Dermis blood vessel endothelial cell (primary cell): ENCODE measurements at places on chromosomes 6 and 20. TPM values are rescaled to one million over a fixed set of nuclear protein-coding genes. Genes with fewer than 3 reads are reported as not detected.

- DNase-seq, result no peak
These were observed 439.3 kb downstream of the TFAP2B start for GRCh38 chr6:51257938-51258337.

The GSTA4 gene
- total RNA-seq, result 17.7 and 26.1 TPM in 2 replicates

DNA sequence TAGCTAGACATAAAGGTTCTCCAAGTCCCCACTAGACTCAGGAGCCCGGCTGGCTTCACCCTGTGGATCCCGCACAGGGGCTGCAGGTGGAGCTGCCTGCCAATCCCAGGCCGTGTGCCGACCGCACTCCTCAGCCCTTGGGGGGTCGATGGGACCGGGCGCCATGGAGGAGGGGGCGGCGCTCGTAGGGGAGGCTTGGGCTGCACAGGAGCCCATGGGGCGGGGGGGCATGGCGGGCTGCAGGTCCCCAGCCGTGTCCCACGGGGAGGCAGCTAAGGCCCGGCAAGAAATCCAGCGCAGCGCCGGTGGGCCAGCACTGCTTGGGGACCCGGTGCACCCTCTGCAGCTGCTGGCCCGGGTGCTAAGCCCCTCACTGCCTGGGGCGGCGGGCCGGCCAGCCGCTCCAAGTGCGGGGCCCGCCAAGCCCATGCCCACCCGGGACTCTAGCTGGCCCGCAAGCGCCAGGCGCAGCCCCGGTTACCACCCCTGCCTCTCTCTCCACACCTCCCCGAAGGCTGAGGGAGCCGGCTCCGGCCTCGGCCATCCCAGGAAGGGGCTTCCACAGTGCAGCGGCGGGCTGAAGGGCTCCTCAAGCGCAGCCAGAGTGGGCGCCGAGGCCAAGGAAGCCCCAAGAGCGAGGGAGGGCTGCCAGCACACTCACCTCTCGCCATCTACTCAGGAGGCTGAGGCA, 26.5 kb upstream of the ID1 start:
- no peak for DNase-seq

The DNAH8 gene
- under 0.01 and 0.05 TPM in 2 replicates for total RNA-seq

The C20orf144 gene
- 0.05 TPM in 1 of 2 replicates, not detected in the other for total RNA-seq
